Activated CD4-positive, alpha-beta memory T cell treated with anti-CD3 and anti-CD28 coated beads for 36 hours (primary cell): ENCODE measurements at places on chromosomes 3 and 15.

GRCh38 chr3:37014620-37015019 lies 21.3 kb downstream of the MLH1 start:
- H3K27ac ChIP-seq, result no peak overlapping the region
- DNase-seq, result no peak
- no peaks in the 10 kb centered on the region for H3K4me1 ChIP-seq
- peaks cover 60% of the 10 kb centered on the region for H3K36me3 ChIP-seq
- H3K4me3 ChIP-seq, result no peak overlapping the region

DNA sequence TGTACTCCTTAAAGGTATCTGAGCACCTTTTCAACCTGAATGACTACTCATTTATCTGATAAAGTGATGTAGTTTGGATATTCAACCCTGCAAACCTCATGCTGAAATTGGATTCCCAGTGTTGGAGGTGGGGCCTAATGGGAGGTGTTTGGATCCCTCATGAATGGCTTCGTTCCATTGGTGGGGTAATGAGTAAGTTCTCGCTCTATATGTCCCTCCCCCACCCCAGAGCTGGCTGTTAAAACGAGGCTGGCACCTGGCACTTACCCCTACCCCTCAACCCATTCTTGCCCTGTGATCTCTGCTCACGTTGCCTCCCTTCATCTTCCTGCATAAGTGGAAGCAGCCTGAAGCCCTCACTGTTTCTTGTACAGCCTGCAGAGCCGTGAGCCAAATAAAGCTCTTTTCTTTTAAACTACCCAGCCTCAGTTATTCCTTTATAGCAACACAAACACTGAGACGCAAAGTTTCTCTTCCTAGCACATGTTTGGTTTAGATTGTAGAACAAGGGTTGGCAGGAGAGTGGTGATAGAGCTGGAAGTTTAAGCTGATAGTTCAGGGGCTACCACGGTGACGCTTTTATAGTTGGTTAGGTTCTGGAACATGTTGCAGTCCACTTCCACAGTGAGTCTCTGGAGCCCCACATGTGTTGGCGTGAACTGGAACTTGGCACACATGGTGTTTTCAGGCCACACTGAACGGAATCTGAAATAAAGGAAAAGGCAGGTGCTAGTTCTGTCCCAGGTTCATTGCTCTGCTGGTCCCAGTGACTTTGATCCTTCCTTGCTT lies 11.8 kb downstream of the CCNDBP1 start:
- H3K36me3 ChIP-seq, result peaks cover 40% of the 10 kb centered on the region
- H3K27ac ChIP-seq, result no peak overlapping the region
- H3K4me1 ChIP-seq, result peaks cover 2% of the 10 kb centered on the region
- no peaks in the 10 kb centered on the region for H3K27me3 ChIP-seq

GRCh38 chr15:33022629-33023028 lies 171.9 kb downstream of the FMN1 start:
- H3K4me3 ChIP-seq, result no peak overlapping the region
- H3K4me1 ChIP-seq, result no peaks in the 10 kb centered on the region
- no peak for DNase-seq
- no peaks in the 10 kb centered on the region for H3K27me3 ChIP-seq

- no peak overlapping the region for H3K27ac ChIP-seq
- H3K36me3 ChIP-seq, result no peaks in the 10 kb centered on the region
- H3K27me3 ChIP-seq, result no peaks in the 10 kb centered on the region
- H3K4me1 ChIP-seq, result no peaks in the 10 kb centered on the region
Observed at GRCh38 chr3:135056733-135057310, 261.8 kb downstream of the EPHB1 start.

DNA sequence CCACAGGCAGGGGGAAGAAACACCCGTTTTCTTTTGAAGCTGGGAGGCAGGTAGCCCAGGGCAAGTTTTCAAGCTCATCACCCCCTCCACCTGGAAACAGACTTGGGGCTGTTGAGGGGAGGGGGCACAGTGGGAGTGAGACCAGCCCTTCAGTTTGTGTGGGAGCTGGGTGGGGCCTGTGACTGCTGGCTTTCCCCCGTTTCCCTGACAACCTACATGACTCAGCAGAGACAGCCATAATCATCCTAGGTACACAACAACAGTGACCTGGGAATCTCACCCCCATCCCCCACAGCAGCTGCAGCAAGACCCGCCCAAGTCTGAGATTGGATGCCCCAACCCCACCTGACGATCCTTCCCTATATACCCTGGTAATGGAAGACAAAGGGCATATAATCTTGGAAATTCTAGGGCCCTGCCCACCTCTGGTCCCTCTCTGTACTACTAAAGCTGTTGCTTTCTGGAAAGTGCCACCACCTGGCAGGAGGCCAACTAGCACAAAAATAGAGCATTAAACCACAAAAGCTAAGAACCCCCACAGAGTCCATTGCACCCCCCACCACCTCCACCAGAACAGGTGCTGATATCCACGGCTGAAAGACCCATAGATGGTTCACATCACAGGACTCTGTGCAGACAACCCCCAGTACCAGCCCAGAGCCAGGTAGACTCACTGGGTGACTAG lies 422.2 kb upstream of the SGO1 start:
- peaks cover 5% of the 10 kb centered on the region for H3K36me3 ChIP-seq
- no peaks in the 10 kb centered on the region for H3K27me3 ChIP-seq
- no peak overlapping the region for H3K27ac ChIP-seq
- no peak for DNase-seq
- no peak overlapping the region for H3K4me3 ChIP-seq
- H3K4me1 ChIP-seq, result no peaks in the 10 kb centered on the region

- no peak overlapping the region for H3K27ac ChIP-seq
- H3K4me3 ChIP-seq, result no peak overlapping the region
- no peaks in the 10 kb centered on the region for H3K4me1 ChIP-seq
- no peaks in the 10 kb centered on the region for H3K27me3 ChIP-seq
Observed at GRCh38 chr3:85800676-85801075, 841.9 kb downstream of the CADM2 start.

DNA sequence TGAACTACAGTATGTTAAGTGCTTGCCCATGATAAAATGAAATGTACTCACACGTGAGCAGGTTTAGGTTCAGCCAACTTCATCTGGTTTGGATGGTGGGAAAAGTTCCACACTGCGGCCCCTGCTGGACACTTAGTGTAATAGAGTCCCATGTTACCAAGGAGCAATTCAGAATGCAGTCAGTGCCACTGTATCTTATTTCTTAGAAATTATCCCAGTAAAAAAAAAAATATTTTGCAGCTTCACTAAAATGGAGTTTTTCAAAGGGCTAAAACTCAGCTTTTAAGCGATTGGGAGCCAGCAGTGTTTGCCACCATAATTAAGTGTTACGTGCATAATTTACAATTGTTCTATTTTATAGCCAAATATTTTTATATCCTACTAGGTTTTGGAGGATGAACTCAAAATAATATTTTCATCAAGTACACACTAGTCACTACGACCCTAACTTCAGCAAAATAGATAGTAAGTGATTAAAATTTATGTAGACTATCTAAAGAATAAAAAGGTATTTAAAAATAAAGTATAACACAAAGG lies 371.7 kb upstream of the GBE1 start:
- H3K27me3 ChIP-seq, result no peaks in the 10 kb centered on the region
- H3K27ac ChIP-seq, result no peak overlapping the region
- peak; percentile 54 for DNase-seq
- H3K4me1 ChIP-seq, result no peaks in the 10 kb centered on the region

GRCh38 chr15:90126596-90127435 lies 24.5 kb upstream of the IDH2 start:
- DNase-seq, result no peak
- H3K27ac ChIP-seq, result no peak overlapping the region
- H3K4me1 ChIP-seq, result no peaks in the 10 kb centered on the region

GRCh38 chr3:64303401-64303800 lies 78.1 kb upstream of the PRICKLE2 start:
- no peak for DNase-seq
- no peak overlapping the region for H3K27ac ChIP-seq
- no peaks in the 10 kb centered on the region for H3K36me3 ChIP-seq
- peaks cover 2% of the 10 kb centered on the region for H3K27me3 ChIP-seq
- H3K4me1 ChIP-seq, result no peaks in the 10 kb centered on the region
- H3K4me3 ChIP-seq, result no peak overlapping the region

- H3K27ac ChIP-seq, result no peak overlapping the region
- H3K27me3 ChIP-seq, result peaks cover 30% of the 10 kb centered on the region
- no peaks in the 10 kb centered on the region for H3K36me3 ChIP-seq
- no peak overlapping the region for H3K4me3 ChIP-seq
- peaks cover 16% of the 10 kb centered on the region for H3K4me1 ChIP-seq
Observed at GRCh38 chr15:70766597-70766996, 3.2 kb upstream of the UACA start.

GRCh38 chr15:72272997-72273352 lies 621 bp upstream of the PARP6 start:
- DNase-seq, result no peak
- H3K4me3 ChIP-seq, result peak overlapping the region; percentile 84
- H3K27me3 ChIP-seq, result no peaks in the 10 kb centered on the region
- peaks cover 9% of the 10 kb centered on the region for H3K36me3 ChIP-seq
- peak overlapping the region; percentile 89 for H3K27ac ChIP-seq
